ENCODE measurements at places on chromosomes 2 and 18.

DNA sequence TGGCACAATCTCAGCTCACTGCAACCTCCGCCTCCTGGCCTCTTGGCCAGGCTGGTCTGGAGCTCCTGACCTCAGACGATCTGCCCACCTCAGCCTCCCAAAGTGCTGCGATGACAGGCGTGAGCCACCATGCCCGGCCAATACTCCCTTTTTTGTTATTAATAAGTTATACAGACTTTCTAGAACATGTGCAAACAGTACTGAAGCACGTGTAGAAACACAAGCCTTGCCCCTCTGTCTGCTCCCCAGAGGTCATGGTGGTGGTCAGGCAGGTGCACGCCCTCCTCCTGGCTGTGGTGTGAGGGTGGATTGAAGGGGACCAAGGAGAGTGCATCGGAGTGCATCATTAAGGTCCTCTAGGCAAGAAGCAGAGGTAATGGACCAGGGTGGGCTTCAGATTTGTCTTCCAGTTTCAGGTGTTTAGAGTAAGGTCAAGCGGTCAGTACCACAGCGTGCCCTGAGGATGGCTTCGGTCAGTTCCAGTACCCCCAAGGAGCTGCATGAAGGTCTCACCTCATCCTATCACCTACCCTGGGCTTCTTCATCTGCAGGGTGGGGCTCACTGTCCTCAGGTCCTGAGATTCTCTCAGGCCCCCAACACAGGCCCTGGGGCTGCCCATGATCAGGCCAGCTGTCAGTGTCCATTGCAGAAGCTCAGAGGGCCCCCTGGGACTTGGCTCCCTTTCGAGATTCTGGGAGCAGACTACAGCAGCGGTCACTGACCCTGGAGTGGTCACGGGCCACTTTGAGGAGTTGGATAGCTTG, 124.3 kb downstream of the GLI2 start:
- no peak for DNase-seq

DNA sequence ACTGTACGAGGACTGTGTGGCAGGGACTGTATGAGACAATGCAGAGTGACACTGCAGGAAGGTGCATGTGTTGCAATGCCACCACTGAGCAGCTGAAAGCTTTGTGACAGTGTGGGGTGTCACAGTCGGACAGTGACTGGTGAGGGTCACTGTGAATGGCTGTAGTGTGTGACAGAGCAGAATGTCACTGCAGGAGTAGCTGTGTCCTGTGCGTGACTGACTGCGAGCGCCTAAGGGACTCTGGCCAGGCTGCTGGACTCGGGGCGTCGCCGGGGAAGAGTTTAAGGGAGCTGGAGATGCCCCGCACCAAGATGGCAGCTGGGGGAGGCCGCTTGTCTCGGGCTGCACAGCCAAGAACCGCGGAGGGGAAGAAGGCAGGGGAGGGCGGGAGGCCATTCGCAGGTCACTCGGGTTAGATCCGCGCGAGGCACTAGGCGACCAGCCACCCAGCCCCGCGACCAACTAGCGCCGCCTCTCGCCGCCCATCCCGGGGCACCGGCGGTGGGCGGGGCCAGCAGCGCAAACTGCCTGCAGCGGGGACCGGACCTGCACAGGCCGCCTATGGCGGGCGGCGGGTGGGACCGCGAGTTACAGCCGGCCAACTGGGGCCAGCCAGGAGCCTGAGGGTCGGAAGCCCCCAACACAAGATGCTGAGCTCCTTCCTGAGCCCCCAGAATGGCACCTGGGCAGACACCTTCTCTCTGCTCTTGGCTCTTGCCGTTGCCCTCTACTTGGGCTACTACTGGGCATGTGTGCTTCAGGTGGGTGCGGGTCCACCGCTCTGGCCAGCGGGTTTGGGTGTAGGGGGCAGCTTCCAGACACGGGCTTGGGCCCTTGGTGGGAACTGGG, at the start of gene ABHD1:
Gene ABHD1, plus strand, starts transcription at position 514 of the 849 bp plus-strand sequence. Its CDS starts 134 bp downstream, at position 648.
- peak; percentile 13 for DNase-seq

DNA sequence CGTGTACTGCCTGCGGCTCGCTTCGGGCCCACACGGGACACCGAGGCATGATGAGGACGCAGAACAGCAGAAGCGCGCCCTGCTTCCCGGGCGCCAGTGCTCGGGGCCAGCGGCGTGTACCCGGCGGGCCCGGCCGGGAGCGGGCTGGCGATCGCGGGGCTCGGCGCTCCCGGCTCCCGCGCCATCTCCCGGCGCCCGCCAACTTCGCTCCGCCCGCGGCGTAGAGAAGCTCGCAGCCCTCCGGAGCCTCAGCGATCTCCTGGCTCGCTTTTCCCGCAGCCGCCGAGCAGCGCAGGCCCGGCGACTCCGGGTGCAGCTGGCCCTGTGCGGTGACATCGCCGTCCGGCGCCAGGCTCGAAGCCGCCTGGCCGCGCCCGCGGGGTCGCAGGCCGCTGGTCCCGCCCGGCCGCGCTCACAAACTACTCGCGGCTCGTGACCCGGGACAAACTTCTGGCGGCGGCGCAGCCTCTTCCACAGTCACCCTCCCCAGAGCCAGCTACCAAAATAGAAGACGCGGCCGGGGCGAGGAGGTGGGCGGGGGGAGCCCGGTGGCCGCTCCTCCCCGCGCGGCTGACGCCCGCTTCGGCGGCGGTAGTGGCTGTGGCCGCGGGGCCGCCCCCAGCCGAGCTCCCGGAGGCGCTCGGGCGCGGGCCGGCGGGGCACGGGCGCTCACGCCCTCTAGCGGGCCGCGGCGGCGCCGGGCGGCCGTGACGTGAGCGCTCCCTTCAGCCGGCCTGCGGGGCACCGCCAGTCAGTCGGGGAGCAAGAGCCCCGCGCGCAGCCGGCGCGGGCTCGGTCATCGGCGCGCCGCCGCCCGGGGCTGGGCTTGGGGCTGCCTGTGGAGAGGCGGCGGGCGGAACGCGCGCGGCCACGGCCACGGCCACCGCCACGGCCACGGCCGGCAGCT, at the start of gene PTPRM:
Gene PTPRM, plus strand, starts transcription at position 750 of the 907 bp plus-strand sequence. CDS start 503 bp downstream, outside the sequence.
- peak; percentile 55 for DNase-seq

- peak; percentile 43 for DNase-seq
Observed at GRCh38 chr2:142100970-142101369, 29.8 kb downstream of the LRP1B start.

GRCh38 chr2:35125871-35126270, 1229.7 kb upstream of the CRIM1 start:
- no peak for DNase-seq

DNA sequence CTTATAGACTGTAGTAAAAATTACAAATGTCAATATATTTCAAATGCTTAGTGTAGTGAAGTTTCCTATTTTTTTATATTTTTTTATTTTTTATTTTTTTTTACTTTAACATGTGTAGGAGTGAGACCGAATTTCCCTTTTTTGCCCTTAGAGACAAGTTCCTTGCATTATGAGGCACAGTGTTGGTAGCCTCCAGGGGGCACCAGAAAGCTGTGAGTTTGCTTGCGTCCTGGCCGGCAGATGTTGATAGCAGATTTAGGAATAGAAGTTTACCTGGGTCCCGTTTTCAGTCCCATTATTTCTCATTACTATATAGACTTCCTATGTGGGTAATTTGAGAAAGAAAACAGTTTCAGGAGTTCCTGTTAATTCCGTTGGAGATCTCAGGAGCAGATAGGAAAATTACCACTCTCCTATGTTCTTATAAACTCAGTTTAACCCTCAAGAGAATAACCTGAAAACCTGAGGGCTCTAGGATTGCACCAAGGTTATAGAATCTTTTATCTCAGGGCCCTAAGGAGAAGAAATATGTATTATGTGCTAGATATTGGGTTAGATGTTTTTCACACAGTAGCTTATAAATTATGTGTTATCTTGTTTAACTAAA, 157.5 kb upstream of the SESTD1 start:
- peak; percentile 65 for DNase-seq

GRCh38 chr2:160838147-160838546, 322.1 kb upstream of the TANK start:
- no peak for DNase-seq

- no peak for DNase-seq
Observed at GRCh38 chr18:46293742-46294181, 189.6 kb downstream of the HAUS1 start.

GRCh38 chr2:182019731-182020130, 34.1 kb downstream of the PPP1R1C start:
- DNase-seq = no peak

GRCh38 chr18:76754351-76754750, 68.0 kb upstream of the ZNF236 start:
- DNase-seq = no peak

GRCh38 chr18:23178661-23179081, 43.4 kb downstream of the CABLES1 start:
- peak; percentile 54 for DNase-seq

DNA sequence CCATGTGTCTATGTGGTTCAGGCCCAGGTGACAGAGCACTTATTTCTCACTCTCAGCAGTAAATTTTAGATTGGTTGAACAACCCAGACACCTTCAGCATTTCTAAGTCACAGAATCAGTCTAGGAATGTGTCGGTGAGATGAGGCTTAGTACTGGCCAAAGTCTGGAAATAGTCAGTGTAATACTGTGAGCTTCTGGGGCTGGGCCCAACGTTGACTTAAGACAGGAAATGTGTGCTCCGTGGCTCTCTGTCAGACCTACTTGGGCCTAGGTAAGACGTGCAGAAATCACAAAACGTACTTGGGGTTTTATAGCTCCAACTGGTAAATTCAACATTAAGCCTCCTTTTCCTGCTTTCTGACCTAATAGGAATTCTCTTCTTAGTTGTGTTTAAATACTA, 160.3 kb upstream of the COL3A1 start:
- DNase-seq = no peak
